ENCODE measurements at places on chromosomes 7 and 10.

DNA sequence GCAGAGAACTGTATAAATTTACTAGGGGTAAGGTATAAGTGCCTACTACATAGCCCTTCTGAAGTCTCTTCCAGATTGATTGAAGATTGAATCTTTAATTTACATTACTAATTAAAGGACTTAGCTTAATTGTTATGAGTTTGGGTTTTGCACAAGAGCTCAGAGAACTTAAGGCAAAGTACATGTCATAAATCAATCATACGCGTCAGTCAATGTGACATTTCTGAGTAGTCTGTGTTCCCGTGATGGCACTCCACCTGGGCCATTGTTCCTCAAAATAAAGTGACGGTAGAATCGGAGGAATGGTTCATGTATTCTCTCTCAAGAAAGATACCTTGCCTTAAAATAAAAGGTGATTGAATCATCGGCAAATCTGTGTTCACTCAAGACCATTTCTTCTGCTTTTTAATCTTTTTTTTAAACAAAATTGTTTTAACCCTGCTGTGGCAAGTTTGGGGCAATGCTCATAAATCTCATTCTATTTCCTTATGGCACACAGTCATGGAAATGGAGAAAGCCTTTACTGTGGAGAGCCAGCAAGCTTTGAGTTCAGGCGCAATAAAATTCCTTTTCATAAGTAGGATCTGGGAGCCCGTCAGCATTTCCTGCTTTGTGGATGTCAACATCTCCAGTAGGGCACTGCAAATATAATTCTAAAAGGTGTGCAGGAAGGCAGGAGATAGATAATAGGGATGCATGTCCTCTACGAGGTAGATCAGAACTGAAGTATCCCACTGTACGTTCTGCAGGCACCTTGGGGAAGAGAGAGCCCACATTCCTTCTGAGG lies 427.4 kb downstream of the GATA3 start:
- no peak for DNase-seq

DNA sequence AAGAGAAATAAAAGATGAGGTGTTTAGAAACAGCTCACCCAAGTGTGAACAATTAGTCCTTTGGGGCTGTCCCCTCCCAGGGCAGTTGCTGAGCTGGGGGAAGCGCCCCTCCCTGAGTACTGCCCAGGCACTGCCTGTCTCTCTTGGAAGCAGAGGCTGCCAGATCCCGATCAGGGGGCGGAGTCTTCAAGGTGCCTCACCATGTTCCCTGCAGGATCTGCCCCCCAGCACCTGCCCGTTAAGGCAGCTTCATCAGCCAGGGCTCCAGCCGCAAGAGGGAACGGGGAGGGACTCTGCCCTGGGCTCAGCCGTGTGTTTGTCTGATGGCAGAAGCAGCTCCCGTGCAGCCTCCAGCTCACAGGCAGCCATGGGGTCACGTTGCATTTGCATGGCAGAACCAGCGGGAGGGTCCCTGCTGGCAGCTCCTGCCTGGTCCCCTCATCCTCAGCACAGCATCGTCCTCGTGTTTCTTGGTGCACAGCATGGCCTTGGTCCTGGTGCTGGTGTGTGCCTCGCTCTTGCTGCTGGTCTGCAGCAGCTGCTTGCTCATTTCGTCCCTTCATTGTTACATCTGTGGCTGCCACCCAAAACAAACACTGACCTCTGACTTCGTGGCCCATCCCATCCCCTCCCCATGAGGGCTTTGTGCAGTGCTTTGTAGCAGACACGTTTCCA lies 10.7 kb upstream of the DPYSL4 start:
- DNase-seq = no peak

GRCh38 chr7:83038787-83039186 lies 123.9 kb downstream of the PCLO start:
- DNase-seq = no peak

- DNase-seq = no peak
Measured at GRCh38 chr10:132559538-132559937, 22.0 kb downstream of the INPP5A start.

DNA sequence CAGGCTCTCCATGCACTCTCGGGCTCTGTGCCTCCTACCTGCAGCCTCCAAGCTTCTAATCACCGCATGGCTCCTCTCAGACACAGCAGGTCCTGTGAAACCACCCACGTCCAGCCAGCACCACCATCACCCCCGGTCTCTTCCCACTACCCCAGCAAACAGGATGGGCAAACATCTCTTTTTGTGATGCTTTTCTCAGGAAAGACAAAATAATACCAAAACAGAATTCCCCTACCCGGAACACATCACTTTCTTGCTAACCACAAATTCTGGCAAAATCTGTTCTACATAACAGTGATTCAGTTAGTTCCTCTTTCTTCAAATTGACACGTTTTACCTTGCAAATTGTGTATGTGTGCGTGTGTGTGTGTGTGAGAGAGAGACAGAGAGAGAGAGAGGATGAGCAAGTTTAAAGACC lies 6.5 kb downstream of the SNX8 start:
- DNase-seq = peak; percentile 20

DNA sequence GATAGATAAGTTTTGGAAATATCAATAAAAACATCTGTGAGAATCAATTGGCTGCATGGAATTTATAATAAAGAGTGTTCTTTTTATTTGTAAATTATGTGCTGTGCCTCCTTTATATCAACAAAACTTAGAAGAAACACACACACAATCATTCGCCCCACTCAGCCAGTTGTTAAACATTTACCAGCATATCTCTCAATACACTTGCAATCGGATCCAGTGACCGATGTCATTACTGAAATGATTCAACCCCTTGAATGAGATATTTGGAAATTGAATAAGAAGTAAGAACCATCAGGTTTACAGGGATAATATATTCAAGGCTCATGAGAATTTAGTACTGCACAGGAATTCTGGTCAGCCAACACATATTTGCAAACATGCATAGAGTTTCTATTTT lies 35.6 kb downstream of the TAF3 start:
- no peak for DNase-seq

GRCh38 chr10:34875061-34875460 lies 60.0 kb upstream of the PARD3 start:
- DNase-seq = no peak

- peak; percentile 34 for DNase-seq
Measured at GRCh38 chr7:80439894-80440821, 71.7 kb downstream of the GNAT3 start.

- no peak for DNase-seq
Measured at GRCh38 chr7:68744036-68744435, 854.2 kb upstream of the AUTS2 start.

GRCh38 chr7:157609932-157610640 lies 273.3 kb downstream of the DNAJB6 start:
- DNase-seq = no peak

DNA sequence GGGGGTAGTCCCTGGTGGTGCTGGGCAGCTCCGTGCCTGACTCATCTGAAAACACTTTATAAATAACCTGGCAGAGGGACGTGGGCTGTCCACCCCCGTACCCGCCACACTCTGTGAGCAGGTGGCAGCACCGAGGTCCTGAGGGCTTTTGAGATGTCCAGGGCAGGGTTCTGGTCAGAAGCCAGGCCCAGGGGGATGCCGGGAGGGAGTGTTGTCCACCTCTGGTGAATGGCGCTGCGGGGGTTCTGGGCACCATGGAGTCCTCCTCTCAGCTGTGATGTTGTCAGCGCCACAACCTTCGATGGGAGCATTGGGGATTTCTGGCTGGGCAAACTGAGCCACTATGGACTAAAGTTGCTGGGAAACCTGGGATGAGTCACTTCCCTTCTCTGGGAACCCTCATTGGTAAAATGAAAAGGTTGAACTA lies 27.4 kb upstream of the GOLGA7B start:
- no peak for DNase-seq

DNA sequence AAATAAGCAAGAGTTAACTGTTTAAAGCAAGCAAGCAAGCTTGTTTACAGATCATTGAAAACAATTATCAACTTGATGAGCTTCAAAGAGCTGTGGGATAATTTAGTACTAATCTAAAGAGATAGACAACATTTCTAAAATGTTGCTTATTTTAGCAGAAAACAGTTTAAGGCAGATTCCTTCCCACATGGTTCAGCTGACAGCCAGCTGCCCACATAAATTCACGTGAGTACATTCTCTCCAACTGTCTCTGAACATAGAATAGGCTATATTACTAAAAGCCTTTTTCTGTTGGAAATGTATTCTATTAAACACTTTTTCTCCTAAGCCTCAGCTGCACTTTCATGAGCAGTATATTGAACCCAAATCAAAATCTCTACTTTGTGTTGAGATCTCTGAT lies 174.1 kb downstream of the LRRN3 start:
- DNase-seq = no peak

DNA sequence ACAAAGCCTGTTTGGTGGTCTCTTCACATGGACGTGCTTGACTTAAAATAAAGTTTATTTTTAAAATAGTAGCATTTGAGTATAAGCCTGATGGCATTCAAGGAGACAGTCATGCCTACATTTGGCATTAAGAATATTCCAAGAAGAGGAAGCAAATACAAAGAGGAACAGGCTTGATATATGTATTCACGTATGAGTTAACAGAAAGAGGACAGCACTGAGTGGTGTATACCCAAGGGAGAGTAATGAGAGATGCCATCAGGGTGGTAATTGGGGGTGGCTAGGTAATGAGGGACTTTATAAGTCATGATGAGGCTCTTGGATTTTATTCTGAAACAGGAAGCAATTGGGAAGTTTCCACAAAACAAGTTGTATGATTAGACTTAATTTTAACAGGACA lies 363.3 kb downstream of the SEMA3D start:
- no peak for DNase-seq

DNA sequence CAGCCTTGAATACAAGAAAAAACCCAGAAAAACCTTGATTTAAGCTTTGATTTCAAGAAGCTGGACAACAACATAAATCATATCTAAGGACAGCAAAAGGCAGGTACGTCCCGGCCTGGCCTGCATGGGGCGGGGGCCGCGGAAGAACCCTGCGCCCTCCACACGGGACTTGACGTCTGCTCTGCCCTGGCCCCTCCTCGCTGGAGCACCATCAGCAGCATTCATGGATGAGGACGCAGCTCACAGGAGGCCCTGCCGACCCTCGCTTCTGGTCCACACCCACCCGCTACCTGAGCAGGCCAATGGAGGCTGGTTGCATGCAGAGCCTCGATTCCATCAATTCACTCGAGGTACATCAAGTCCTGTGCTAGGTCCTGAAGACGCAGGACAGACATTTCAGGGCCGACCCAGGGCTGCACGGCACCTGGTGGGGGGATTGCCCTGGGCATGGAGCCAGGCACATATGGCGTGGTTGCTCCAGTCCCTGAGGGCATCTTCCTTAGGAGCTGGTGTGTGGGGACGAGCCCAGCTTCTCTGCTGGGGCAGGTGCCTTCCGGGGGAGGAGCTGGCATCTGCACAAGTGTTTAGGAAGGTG lies 63.1 kb upstream of the NKX6-2 start:
- DNase-seq = no peak

DNA sequence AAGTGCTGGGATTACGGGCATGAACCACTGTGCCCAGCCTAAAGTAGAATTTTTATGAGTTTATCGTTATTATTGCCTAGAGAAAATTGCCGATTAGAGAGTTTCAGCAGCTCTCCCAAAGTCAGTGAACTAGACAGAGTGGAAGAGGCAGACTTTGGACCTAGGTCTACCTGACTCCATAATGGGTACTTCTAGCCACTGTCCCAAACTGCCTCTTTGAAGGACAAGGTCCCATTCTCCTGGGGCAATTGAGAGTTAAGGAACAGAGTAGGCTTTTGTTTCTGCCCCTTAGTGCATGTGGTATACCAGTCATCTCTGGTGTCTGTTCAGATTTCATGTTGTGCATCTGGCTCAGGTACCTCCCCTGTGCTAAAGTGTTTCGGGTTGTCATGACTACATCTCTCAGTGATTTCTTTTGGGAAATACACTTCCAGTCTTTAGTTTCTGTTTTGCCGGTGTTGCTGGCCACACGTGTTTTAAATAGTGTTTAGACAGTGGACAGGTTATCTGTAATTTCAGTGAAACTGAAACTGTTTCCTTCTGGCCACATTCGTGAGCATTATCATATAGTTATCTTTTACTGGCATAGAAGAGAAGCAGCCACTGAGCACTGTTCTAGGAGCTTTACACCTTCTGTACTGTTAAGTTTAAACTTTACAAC lies 4.7 kb downstream of the TMEM236 start:
- DNase-seq = no peak

DNA sequence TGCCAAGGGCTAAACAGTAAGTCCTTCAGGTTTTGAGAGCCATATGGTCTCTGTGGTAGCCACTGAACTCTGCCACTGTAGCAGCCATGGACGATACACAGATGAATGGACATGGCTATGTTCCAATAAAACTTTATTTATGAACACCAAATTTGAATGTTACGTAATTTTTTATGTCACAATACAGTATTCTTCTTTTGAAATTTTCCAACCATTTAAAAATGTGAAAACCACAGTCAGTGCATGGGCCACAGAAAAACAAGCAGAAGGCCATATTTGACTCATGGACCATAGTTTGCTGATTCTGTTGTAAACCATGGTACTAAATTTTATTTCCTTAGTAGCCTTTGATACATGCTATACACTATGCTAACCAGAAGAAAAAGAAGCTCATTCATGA lies 361.8 kb downstream of the MAGI2 start:
- DNase-seq = no peak

DNA sequence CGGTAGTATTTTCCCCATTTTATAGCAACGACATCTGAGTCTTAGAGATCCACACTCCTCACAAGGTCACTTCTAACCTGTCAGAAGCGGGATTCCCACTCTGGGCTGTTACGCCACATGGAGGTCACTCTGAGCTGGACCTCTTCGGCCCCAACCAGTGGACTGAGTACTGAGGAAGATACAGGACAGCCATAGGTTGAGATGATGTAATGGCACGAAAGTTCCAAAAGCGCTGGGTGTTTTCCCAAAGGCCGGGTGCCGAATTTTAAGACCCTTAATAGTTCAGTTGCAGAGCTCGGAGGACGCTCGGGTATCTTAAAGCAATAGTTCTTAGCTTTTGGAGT lies 699 bp downstream of the GHITM start:
- DNase-seq = no peak

DNA sequence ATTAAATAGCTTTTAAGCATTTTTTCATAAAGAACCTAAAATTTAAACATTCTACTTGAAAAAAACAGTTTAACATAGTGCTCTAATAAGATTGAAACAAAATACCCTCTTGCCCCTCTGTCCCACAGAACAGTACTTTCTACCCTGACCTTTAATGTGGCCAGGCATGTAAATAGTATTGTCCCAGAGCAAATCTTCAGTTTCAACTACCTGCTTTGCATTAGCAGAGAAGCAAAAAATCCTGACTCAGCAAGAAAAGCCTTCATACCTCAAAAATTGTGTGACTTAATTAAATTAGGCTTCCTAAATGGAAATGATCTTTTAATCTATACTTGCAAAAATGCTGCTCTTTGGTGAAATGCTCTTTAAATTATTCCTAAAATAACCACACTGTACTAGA lies 237.4 kb upstream of the AOAH start:
- DNase-seq = no peak

- no peak for DNase-seq
Measured at GRCh38 chr7:99493823-99494222, 6.3 kb downstream of the ZNF394 start.

- DNase-seq = no peak
Measured at GRCh38 chr10:22027364-22028238, 24.1 kb upstream of the DNAJC1 start.

Measured in GF-D8 (cell line).